CD4-positive, alpha-beta T cell (primary cell): ENCODE measurements at places on chromosomes 3 and 15.
A peak's percentile ranks its signal among the peaks of the same experiment; 100 is the strongest.

- no peak for DNase-seq
Observed at GRCh38 chr15:37019479-37020433, 80.6 kb downstream of the MEIS2 start.

- peak; percentile 3 for DNase-seq
Observed at GRCh38 chr15:55774113-55774970, 31.4 kb upstream of the PRTG start.

GRCh38 chr15:68885070-68885469 is 45.3 kb upstream of the SPESP1 start:
- no peak for DNase-seq

GRCh38 chr3:177731644-177732268 is 534.5 kb upstream of the TBL1XR1 start:
- DNase-seq, result no peak

DNA sequence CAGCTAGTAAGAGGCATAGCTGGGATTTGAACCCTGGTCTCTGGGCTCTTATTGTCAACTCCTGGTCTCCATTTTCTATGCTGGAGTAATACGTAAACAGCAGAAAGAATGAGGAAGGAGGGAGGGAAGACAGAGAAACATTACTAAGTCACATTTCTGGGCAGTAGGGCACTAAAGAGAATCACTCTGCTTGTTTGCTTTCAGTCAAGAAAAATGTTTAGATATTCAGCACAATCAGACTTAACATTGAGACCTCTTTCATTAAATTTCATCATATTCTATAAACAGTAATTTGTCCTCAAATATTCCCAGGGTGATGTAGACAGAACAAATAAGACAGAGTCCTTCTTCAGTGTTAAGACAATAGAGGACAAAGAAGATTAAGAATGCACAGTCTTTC is 67.7 kb upstream of the BNC1 start:
- no peak for DNase-seq

GRCh38 chr3:136277634-136278033 is 27.5 kb downstream of the PCCB start:
- DNase-seq, result no peak

DNA sequence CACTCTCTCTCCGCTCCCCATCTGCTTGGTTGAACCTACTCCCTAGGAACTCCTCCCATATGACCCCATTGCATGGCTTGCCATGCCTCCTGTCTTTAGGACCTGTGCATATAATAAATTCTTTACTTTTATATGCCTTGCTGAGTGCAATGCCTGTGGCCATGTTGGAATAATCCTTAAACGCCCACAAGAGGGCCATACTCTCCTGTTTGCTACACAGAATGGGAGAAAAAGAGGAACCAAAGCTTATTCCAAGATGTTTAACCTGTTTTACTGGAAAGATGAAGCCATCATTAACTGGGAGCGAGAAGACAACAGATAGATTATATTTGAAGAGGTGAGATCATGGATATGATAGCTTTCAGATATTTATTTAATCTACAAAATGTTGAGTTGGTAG is 1097.8 kb downstream of the NAALADL2 start:
- DNase-seq, result no peak

DNA sequence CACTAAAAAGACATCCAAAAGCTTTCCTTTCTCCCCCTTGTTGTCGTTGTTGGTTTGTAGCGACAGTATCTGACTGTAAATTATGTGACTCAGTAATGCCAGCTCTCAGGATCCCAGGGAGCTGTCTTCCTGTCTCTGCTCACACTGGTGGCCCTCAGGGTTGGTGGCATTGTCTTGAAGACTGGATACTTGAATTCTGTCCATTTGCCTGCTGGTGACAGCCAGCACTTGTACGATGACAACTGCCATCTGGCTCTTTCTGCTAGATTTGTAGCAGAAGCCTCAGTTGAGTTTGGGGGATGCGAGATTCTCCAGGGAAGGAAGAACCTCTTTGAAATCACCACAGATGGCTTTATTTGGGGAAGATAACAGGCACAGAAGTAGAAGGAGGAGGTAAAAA is 120.8 kb downstream of the ARPP21 start:
- DNase-seq, result no peak

DNA sequence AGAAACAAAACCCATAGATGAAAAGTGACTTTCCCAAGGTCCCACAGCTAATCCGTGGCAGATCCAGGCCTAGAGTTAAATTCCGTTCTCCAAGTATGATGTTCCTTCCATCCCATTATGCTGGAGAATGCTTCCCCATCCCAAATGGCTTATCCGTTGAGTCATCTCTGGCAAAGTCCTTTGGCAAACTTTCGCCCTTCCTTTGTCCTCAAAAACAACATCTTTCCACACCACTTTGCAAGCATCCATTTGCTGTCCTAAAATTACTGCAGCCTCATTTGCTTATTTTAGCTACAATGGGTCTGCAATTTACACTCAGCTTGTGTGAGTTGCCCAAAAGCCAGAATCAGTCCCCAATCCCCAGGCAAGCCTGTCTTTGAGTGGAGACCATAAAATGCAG is 304.0 kb upstream of the TLE3 start:
- no peak for DNase-seq
